Left lung (tissue), 14 donors: ENCODE measurements at places on chromosomes 16 and 17. TPM values are rescaled to one million over a fixed set of nuclear protein-coding genes. Genes with fewer than 3 reads are reported as not detected.

C16orf92 gene
- polyA plus RNA-seq, result not detected

STARD3 gene
- 42.1 TPM for polyA plus RNA-seq

TNS4 gene
- 0.17 TPM for polyA plus RNA-seq

B4GALNT2 gene
- polyA plus RNA-seq, result 0.75 TPM

HBM gene
- 10.6 TPM for polyA plus RNA-seq

SOST gene
- 0.14 TPM for polyA plus RNA-seq

CASKIN1 gene
- polyA plus RNA-seq, result 0.33 TPM

TMEM219 gene
- 125 TPM for polyA plus RNA-seq

ADAM11 gene
- 2.6 TPM for polyA plus RNA-seq

TOP2A gene
- 314 TPM for polyA plus RNA-seq

FAM83G gene
- 3.5 TPM for polyA plus RNA-seq

CFAP119 gene
- 5.1 TPM for polyA plus RNA-seq

SMG6 gene
- 38.5 TPM for polyA plus RNA-seq

PNPO gene
- polyA plus RNA-seq, result 14.4 TPM

TMEM88 gene
- polyA plus RNA-seq, result 12.0 TPM

ATP2A3 gene
- polyA plus RNA-seq, result 9.8 TPM

NPIPB6 gene
- polyA plus RNA-seq, result 0.89 TPM

MYH4 gene
- polyA plus RNA-seq, result not detected

SLC5A11 gene
- polyA plus RNA-seq, result 0.22 TPM

RAPGEFL1 gene
- polyA plus RNA-seq, result 6.3 TPM

ADORA2B gene
- polyA plus RNA-seq, result 5.6 TPM

RHBDF1 gene
- polyA plus RNA-seq, result 39.3 TPM

OR2C1 gene
- 0.23 TPM for polyA plus RNA-seq

CCL22 gene
- 0.13 TPM for polyA plus RNA-seq

MARVELD3 gene
- 7.5 TPM for polyA plus RNA-seq

KRT34 gene
- not detected for polyA plus RNA-seq

KRT25 gene
- polyA plus RNA-seq, result not detected

CDK12 gene
- 77.3 TPM for polyA plus RNA-seq

DLX4 gene
- 1.5 TPM for polyA plus RNA-seq

GCGR gene
- polyA plus RNA-seq, result 0.37 TPM

PDILT gene
- not detected for polyA plus RNA-seq

CACNA1G gene
- polyA plus RNA-seq, result 19.5 TPM

MYH1 gene
- not detected for polyA plus RNA-seq

TMEM114 gene
- polyA plus RNA-seq, result not detected

SNAI3 gene
- polyA plus RNA-seq, result 1.9 TPM

ZFP90 gene
- polyA plus RNA-seq, result 47.6 TPM

SEZ6 gene
- 0.99 TPM for polyA plus RNA-seq

HAGHL gene
- 3.5 TPM for polyA plus RNA-seq

MPV17L gene
- polyA plus RNA-seq, result 6.1 TPM

EIF5A gene
- 323 TPM for polyA plus RNA-seq

REXO5 gene
- 9.0 TPM for polyA plus RNA-seq
